HS-5 (cell line): ENCODE measurements at places on chromosomes 2 and 18.

GRCh38 chr2:240894006-240894405 is 1.9 kb downstream of the MAB21L4 start:
- DNase-seq, result no peak

DNA sequence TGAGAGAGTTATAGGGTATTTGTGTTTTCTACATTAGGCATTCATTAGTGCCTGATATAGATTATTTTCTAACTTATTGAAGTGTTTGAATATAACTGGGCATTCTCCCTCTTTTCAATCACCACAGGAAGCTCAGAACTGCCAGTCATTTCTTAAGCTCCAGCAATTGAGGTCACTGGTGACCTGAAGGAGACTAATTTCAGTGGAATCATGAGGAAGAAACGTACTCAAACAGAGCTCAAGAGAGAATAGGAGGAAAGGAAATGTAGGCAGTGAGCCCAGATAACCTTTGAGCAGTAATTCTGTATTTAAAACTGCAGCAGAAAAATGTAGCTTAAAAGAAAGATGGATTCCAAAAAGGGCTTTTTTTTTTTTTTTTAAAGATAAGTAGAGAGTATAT is 1035.5 kb downstream of the SOCS6 start:
- no peak for DNase-seq

DNA sequence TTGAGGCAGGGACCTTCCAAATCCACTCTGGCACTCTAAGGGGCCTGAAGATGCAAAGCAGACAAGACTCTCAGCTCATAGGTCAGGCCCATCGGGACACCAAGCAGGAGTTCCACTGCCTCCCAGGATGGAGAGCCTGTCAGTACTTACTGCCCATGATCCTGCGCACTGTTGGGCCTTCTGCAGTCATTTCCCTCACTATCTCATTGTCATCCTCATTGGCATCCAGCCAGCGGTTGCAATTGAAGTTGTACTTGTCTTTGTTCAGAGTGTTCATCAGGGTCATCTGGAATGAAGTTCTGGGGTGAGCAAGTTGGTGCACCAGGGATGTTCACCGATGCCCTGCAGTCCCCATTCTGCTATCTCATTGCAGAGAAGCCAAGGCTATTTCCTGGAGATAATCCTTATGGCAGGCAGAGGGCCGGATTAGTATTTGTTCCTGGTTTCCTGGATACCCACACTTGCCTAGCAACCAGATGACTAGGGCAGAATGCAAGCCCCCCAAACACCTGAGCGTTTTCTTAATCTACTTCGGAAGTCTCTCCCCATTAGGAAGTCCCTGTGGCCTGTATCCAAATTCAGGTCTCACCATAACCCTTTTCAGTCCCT is 65.1 kb downstream of the LOXHD1 start:
- no peak for DNase-seq

- no peak for DNase-seq
Observed at GRCh38 chr18:45891806-45892205, 66.3 kb downstream of the SIGLEC15 start.

- no peak for DNase-seq
Observed at GRCh38 chr2:213220967-213221603, 63.2 kb upstream of the SPAG16 start.

GRCh38 chr18:62280786-62281185 is 44.3 kb upstream of the TNFRSF11A start:
- no peak for DNase-seq

DNA sequence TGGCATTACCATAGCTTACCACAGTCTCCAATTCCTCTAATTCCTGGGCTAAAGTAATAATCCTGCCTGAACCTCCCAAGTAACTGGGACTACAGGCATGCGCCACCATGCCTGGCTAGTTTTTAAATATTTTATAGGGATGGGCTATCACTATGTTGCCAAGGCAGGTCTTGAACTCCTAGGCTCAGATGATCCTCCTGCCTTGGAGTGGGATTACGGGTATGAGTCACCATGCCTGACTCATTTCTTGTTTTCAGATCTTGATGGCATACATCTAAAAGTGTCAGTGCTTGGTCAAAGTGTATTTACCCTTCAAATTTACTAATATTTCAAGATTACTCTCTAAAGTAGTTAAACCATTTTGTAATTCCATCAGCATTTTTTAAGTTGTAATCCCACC is 9.4 kb upstream of the SOCS6 start:
- DNase-seq, result no peak

DNA sequence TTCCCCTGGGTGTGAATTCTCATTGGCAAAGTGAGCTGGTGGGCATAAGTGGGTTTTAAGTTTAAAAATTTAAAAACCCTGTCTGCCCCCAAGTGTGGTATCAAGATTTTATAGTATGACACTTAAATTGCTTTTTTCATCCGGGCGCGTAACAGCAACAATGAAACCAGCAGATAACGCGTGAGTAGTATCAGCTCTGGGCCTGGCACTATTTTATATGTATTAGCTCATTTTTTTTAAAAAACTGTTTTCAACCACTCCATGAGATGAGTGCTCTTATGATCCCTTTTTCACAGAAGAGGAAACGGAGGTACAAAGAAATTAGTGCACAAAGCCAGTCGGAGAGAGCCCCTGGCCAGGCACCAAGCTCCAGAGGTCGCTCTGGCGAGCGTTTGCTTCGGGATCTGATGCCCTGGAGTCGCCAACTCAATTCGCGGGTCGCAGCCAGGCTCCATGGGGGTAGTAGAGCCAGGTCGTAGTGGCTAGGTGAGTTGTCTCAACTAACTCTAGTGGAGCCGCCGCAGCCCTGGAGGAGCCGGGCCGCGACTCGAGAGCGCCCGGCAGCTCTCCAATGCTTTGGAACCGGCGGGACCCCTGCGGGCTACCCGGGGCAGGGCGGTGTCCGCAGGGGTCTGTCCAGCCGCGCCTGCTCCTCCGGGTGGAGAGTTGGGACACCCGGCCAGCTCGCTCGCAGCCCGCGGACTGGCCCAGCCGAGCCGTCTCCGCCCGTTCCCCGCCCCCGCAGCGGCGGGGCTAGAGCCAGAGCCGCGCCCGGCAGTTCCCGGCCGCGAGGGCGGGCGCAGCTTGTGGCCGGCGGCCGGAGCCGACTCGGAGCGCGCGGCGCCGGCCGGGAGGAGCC is at the start of gene IL1R1:
Gene IL1R1, plus strand, starts transcription at position 777 of the 859 bp plus-strand sequence. CDS start 14,979 bp downstream, outside the sequence.
- no peak for DNase-seq

- DNase-seq, result no peak
Observed at GRCh38 chr2:195675783-195676427, 18.9 kb downstream of the SLC39A10 start.

- no peak for DNase-seq
Observed at GRCh38 chr2:35938838-35939237, 416.7 kb upstream of the CRIM1 start.

DNA sequence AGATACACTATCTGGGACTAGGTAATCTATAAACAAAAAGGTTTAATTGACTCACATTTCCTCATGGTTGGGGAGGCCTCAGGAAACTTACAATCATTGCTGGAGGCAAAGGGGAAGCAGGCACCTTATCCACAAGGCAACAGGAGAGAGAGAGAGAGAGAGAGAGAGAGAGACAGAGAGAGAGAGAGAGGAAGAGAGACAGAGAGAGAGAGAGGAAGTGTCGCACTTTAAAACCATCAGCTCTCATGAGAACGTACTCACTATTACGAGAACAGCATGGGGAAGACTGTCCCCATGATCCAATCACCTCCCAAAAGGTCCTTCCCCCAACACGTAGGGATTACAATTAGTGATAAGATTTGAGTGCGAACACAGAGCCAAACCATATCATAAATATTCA is 253.5 kb upstream of the TRIB2 start:
- no peak for DNase-seq

DNA sequence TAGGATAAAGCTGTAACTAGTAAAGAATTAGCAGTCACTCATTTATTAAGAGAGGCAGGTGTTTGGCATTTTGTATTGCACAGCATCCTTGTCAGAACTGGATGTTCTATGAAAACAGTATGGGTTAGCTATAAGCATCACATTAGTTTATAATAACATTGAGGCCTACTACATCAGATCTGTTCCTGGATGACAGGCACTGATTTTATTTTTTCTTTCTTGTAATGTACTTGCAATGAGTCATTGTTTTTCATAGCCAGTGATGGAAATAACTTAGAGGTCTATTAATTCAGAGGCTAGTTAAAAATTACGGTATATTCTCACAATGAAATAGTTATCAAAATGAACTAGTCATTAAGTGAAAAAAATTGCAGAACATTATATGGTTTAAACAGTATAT is 13.0 kb upstream of the RMDN2 start:
- no peak for DNase-seq

- DNase-seq, result no peak
Observed at GRCh38 chr2:240876475-240877251, 8.0 kb downstream of the AGXT start.

DNA sequence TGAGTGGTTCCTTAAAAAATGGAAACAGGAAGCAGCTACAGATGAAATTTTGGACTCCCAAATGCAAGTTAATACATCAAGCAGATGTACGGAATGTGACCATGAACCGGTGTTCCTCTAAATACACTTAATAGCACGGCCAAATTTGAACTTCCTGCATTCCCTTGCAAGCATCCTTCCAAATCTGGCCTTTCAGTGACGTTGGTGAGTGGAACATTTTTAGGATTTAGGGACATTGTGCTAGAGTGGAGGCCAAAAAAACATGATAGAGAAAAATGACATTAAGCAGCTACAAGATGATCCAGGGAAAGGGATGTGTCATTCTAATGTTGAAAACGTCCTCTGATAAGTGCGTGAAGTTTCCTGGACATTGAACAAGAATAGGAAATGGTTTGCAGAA is 62.1 kb downstream of the CTAGE1 start:
- no peak for DNase-seq

DNA sequence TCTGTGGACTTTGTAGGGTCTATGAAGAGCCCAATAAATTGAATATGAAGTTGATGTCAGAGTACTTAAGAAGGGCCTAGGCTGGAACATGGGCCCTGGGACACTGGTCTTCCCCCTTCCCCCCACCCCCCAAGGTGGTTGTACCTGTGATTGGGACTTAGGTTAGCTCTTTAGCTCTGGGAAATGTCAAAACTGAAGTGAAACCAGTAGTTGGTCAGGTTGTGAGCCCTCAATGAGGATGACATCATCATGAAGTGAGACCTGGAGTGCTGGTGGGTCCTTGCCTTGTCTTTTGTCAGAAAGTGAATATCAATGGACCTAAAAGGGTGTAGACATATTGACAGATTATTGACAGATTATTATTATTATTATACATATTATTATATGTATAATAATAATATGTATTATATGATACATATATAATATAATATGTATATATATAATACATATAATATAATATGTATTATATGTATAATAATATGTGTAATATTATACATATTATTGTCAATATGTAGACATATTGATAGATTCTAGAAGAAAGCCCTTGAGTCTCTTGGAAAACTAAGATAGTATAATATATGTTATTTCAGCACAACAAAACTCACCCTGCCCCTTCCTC is 5.4 kb downstream of the MARS2 start:
- DNase-seq, result no peak

DNA sequence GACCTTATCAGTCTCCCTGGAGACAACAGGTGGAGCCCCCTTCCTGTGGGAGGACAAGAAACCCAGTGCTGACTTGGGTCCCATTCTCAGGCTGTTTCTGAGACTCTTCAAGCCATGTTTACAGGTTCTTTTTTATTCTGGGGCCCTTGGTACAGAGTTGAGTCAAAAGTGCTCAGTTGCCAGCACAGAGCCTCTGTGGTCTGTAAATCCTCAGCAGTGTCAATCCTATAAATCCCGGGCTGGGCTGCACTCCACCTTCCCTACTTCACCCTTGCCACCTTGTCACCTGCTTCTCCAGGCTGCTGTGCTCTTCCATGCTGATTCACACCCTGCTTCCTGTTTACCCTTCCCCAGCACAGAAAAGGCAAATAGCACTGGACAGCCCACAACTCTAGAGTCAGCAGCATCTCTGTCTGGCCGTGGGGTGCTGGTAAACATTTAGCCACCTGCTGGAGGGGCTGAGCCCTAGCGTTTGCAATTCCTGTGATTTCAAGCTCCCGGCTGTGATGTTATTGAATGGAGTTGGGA is 74.7 kb downstream of the TNFRSF11A start:
- no peak for DNase-seq
